Activated naive CD8-positive, alpha-beta T cell treated with anti-CD3 and anti-CD28 coated beads, Interleukin-2, amount 50 U/mL, for 24 hours (primary cell): ENCODE measurements at places on chromosomes 2 and 18.

- DNase-seq: no peak
These were observed 1429.1 kb downstream of the LRP1B start for GRCh38 chr2:140701726-140702125.

- no peak for DNase-seq
These were observed 102.6 kb downstream of the RTN4 start for GRCh38 chr2:54947646-54948045.

- DNase-seq: no peak
These were observed 33.1 kb downstream of the ODC1 start for GRCh38 chr2:10415048-10415447.

DNA sequence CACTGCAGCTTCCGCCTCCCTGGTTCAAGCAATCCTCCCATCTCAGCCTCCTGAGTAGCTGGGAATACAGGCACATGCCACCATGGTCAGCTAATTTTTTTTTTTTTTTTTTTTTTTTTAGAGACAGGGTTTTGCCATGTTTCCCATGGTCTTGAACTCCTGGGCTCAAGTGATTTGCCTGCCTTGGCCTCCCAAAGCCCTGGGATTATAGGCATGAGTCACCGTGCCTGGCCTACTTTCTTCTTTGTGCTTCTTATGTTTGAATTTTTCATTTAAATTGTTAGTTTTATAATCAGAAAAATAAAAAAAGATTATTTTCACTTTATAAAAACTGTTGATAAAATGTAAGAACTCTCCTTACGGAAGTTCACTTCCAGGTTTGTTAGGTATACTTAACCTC is 101.5 kb upstream of the LPIN2 start:
- DNase-seq: no peak

DNA sequence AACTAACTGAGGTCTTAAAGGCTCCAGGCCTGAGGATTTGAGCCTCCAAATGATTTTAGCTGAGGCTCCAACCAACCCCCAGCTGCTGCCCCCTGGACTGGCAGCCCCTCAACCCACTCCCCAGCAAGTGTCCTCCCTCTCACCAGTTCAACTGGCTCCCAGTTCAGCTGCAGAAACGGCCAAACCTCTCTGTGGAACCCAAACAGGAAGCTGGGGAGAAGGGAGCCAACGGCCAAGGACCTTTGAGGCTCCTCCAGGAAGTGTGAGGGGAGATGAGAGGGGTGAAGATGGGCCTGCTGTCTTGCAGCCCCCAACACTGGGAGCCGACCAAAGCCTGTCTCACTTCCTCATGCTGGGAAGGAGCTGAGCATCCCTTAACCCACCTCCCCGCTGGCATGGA is 24.9 kb downstream of the ZFP36L2 start:
- no peak for DNase-seq

GRCh38 chr2:202040079-202040844 is 6.6 kb downstream of the FZD7 start:
- DNase-seq: no peak

DNA sequence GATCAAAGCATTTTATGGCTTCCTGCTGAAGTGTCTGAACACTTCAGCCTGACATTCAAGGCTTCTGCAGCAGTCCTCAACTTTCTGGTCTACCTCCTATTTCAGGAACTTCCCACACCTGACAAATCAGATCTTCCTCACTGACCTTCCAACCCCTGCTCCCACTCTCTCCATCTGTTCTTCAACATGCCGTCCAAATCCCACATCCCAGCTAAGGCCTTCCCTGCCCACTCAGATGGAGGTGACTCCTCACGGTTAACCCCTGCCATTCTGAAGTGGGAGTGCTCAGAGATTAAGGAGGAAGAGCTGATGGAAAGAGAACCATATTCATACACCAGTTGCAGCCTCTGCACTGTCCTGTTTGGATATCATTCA is 104.8 kb downstream of the POLR1A start:
- DNase-seq: no peak

DNA sequence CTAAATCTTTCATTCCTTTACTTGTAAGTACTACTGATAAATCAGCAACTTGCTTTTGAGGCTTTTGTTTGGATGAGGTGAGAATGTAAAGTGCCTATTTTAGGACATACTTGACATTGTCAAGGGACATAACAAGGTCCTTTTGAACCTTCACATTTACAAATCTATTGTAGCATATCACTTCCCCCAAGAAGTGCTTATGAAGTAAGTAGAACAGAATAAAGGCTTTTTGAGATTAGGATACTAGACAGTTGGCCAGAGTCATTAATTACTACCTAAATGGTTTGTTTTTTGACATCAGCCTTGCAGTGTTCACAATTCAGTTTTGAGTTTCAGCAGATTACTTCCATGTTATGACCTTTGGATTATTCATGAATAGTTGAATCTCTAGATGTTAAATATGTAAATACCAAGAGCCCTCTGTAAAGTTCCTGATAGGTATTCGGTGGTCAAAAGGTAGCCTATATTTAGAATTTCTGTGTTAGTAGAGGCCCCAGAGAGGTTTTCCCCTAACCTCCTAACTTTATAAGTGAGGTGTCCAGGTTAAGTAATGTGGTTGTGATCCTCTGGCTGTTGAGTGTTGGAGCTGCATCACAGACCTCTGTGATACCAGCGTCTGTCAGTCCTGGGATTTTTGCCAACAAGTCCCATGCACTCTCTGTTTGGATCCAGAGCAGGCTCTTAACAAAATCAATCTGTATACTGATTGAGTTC is 67.2 kb downstream of the LCLAT1 start:
- DNase-seq: no peak
